COR-L47 (cell line): ENCODE measurements at places on chromosomes 6 and 20.
A peak's percentile ranks its signal among the peaks of the same experiment; 100 is the strongest.

DNA sequence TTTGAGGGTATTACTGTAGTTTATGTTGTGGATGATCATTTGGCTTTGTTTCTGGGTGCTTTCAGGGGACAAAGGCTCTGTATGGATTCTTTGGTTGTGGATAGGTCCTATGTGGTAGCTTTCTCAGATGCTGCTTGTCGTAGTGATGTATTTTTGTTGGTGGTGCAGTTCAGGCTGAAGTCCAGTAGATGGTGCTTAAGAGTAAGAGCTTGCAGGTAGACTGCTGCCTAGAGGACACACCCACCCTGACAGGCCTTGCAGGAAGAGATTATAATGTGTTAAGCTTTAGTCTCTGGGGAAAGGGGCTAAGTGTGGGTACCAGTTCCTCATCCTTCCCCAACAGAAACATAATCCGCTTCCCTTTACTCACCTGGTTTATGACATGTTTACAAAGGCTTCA is 62.6 kb upstream of the ADGRB3 start:
- peak; percentile 44 for DNase-seq

GRCh38 chr6:139776041-139776440 is 401.6 kb upstream of the CITED2 start:
- DNase-seq: no peak

GRCh38 chr20:57417830-57418780 is 26.9 kb downstream of the RBM38 start:
- no peak for DNase-seq

GRCh38 chr6:40899684-40900155 is 139.3 kb downstream of the UNC5CL start:
- no peak for DNase-seq

- DNase-seq: no peak
Measured at GRCh38 chr20:5159928-5160327, 33.1 kb downstream of the CDS2 start.
